Activated CD4-positive, alpha-beta T cell treated with anti-CD3 and anti-CD28 coated beads, Interleukin-2, amount 10 ng/mL, durations not matched to agents 7 days and 5 days (primary cell): ENCODE measurements at places on chromosomes 5 and 9. TPM values are rescaled to one million over a fixed set of nuclear protein-coding genes. Genes with fewer than 3 reads are reported as not detected.

The SLC6A19 gene
- not detected for total RNA-seq

The MARCOL gene
- total RNA-seq: not detected

The SAPCD2 gene
- 33.8 TPM for total RNA-seq

The S1PR3 gene
- 0.15 TPM for total RNA-seq

The ANKRD18B gene
- 0.97 TPM for total RNA-seq

The ACER2 gene
- 3.6 TPM for total RNA-seq

The BARHL1 gene
- not detected for total RNA-seq

The SLC25A2 gene
- 0.42 TPM for total RNA-seq

The FAM221B gene
- total RNA-seq: not detected

The MYMK gene
- not detected for total RNA-seq

The PCDHA3 gene
- not detected for total RNA-seq

The LSM11 gene
- 5.3 TPM for total RNA-seq

The RASGEF1C gene
- not detected for total RNA-seq

The UBAC1 gene
- 32.6 TPM for total RNA-seq

The CERT1 gene
- 27.8 TPM for total RNA-seq

The GLRA1 gene
- not detected for total RNA-seq

The FAM163B gene
- total RNA-seq: not detected

The TAF11L5 gene
- not detected for total RNA-seq

The SH3RF2 gene
- 0.40 TPM for total RNA-seq

The GPR150 gene
- total RNA-seq: 0.87 TPM

The CBY3 gene
- total RNA-seq: 0.35 TPM

The TSLP gene
- 0.35 TPM for total RNA-seq

The CTXN3 gene
- not detected for total RNA-seq

The SPINK6 gene
- not detected for total RNA-seq

The ADAMTSL1 gene
- total RNA-seq: not detected

The SNCB gene
- total RNA-seq: not detected

The SLC46A2 gene
- total RNA-seq: not detected

The ADAMTS2 gene
- total RNA-seq: not detected

The CDK5RAP2 gene
- 103 TPM for total RNA-seq

The PDE6A gene
- not detected for total RNA-seq

The LURAP1L gene
- total RNA-seq: not detected

The NR2F1 gene
- total RNA-seq: not detected

The FAM169A gene
- total RNA-seq: 3.1 TPM

The ADAMTS16 gene
- not detected for total RNA-seq

The NPM1 gene
- total RNA-seq: 1,050 TPM

The ENHO gene
- total RNA-seq: not detected

The PAEP gene
- total RNA-seq: not detected

The FOXD4L3 gene
- 0.20 TPM for total RNA-seq

The FRRS1L gene
- not detected for total RNA-seq

The CPLANE1 gene
- 13.7 TPM for total RNA-seq
